M059J (cell line): ENCODE measurements at places on chromosomes 6 and 20.

- DNase-seq: no peak
Observed at GRCh38 chr6:55979526-55979925, 104.1 kb upstream of the BMP5 start.

DNA sequence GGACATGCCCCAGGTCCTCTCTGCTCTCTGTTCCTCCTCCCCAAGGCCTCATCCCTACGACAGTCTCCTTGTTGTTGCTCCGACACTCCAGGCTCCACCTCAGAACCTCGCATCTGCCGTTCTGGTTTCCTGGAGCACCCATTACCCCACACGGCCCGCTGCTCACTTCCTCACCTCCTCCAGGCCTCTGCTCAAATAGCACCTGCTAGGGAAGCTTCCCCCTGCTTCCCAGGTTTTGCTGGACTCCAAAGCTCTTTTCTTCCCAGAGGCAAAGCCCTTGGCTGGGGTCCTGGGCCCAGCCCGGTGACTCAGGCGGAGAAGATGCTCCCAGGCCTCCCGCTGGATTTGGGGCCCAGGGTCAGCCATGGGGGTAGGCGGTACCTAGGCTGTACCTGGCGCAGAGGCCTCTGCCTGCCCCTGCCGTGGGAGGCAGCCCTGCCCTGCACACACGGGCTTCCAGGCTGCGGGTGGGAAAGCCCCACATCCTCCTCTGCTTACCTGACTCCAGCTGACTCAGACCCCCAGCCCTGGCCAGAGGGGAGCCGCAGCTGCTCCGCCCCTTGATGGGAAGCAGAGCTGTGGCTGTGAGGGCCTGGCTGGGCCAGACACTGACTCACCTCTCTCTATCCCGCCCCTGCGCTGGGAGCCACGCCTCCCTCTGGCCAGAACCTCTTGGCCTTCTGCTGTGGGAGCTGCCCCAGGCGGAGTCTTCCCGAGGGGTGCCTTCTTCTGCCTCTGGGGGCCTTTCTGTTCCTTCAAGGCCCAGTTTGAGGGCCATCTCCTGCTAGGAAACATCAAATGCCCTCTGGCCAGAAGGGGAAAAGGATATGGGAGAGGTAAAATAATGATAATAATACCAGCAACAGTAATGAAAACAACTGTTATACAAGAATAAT lies 130.5 kb downstream of the CEBPB start:
- peak; percentile 98 for DNase-seq

DNA sequence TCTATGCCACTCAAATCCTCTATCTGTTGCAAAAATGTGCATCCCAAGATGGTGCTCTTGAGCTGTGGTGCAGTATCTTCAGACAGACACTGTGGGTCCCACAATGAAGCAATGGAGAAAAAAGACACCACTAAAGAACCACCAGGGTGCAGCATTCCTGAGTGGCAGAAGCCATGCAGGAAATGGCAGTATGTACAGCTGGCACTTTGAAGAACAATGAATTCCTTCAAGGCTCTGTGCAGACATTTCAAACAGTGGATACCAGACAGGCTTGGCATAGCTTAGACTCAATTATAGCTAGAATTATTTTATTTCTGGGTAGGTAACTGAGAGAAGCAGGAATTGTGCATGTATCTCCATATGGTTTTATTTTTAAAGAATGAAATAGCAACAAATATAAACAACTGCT lies 24.0 kb upstream of the HDAC2 start:
- DNase-seq: peak; percentile 96

DNA sequence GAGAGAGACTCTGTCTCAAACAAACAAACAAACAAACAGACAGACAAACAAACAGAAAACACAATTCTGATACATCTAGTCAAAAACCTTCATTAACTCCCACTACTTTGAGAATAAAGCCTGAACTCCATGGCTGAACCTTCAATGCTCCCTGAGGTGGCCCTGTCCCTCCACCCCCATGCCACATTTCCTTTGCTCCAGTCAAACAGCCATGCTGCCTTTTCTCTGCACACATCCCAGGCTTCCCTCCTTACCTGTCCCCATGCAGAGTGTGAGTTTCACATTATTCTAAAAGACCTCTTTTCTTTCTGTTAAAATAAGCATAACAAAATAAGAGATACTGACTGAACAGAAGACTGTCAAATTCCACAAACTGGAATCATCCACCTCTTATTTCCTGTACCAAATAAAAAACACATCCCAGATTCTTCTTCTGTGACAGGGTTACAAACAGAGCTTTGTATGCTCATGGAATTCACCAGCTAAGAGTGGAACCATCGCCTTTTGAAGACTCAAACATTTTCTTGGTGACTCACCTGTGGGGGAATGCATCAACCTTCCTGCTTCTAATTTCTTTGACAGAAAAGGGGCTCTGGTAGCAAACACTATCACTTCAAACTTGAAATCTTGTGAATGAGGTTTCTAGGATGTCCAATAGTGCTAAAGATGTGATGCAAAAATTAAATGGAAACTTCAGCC lies 71.0 kb upstream of the SLC22A16 start:
- peak; percentile 95 for DNase-seq

DNA sequence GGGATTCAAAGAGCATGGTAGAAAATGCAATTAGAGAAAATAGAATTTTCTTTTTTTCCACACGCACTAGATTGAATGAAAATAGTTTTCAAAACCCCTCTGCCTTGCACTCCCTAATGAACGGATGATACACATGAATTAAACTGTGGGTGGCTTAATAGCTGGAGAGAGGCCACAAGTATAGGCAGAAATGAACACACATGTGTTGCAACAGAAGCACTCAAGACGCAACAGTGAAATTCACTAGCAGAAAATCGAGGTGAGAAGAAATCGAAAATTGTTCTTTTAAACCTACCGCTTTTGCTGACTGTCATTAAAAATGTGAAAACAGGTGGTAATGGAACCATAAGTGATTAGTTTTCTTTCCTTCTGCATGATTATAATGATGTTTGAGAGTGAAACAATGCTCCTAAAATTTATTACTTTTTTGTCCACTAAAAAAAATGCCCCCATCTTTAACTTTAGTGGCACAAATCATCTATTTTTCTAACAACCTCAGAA lies 80.1 kb upstream of the SHLD1 start:
- no peak for DNase-seq
